Smooth muscle cell of the coronary artery (primary cell): ENCODE measurements at places on chromosomes 6 and 20. TPM values are rescaled to one million over a fixed set of nuclear protein-coding genes. Genes with fewer than 3 reads are reported as not detected.

PGC gene
- total RNA-seq: not detected in 2 replicates

TULP1 gene
- not detected in 2 replicates for total RNA-seq

BIRC7 gene
- total RNA-seq: 0.23 TPM in 1 of 2 replicates, not detected in the other

XKR7 gene
- not detected in 2 replicates for total RNA-seq

MYB gene
- total RNA-seq: 3.8 TPM in 1 of 2 replicates, not detected in the other

ESR1 gene
- 0.83 and 4.6 TPM in 2 replicates for total RNA-seq

SNHG17 gene
- 2.5 and 5.1 TPM in 2 replicates for total RNA-seq

INSM1 gene
- total RNA-seq: not detected in 2 replicates

STX11 gene
- total RNA-seq: 0.35 and 1.7 TPM in 2 replicates

SLC24A3 gene
- 0.15 and 1.9 TPM in 2 replicates for total RNA-seq

DPPA5 gene
- total RNA-seq: not detected in 2 replicates

RSPO4 gene
- not detected in 2 replicates for total RNA-seq

WFDC5 gene
- not detected in 2 replicates for total RNA-seq

TMEM74B gene
- total RNA-seq: not detected in 2 replicates

RFX6 gene
- total RNA-seq: not detected in 2 replicates

PKIB gene
- total RNA-seq: 0.45 and 1.4 TPM in 2 replicates

AKAP7 gene
- total RNA-seq: 6.1 and 12.0 TPM in 2 replicates

GSTA4 gene
- 19.1 and 25.3 TPM in 2 replicates for total RNA-seq

TFAP2B gene
- total RNA-seq: not detected in 2 replicates

MDFI gene
- 0.23 and 5.8 TPM in 2 replicates for total RNA-seq

GSTA2 gene
- total RNA-seq: not detected in 2 replicates

KIF25 gene
- not detected in 2 replicates for total RNA-seq

RIPOR2 gene
- total RNA-seq: 0.23 TPM in 1 of 2 replicates, not detected in the other

SPTLC3 gene
- 0.98 and 2.1 TPM in 2 replicates for total RNA-seq

REM1 gene
- total RNA-seq: 0.15 TPM in 1 of 2 replicates, not detected in the other

BCAS1 gene
- 1.1 TPM in 1 of 2 replicates, not detected in the other for total RNA-seq

GTSF1L gene
- total RNA-seq: not detected in 2 replicates

BPI gene
- 0.12 and 0.30 TPM in 2 replicates for total RNA-seq

C6orf163 gene
- total RNA-seq: 0.83 and 0.94 TPM in 2 replicates

STMN3 gene
- total RNA-seq: 2.0 and 6.7 TPM in 2 replicates

SLC17A1 gene
- not detected in 2 replicates for total RNA-seq

FILIP1 gene
- 0.35 and 0.45 TPM in 2 replicates for total RNA-seq

OTOR gene
- not detected in 2 replicates for total RNA-seq

HCK gene
- total RNA-seq: not detected in 2 replicates

PTCRA gene
- total RNA-seq: 0.53 TPM in 1 of 2 replicates, not detected in the other

SAMHD1 gene
- total RNA-seq: 11.1 and 44.2 TPM in 2 replicates

SLC16A10 gene
- not detected in 2 replicates for total RNA-seq

POPDC3 gene
- 1.4 and 9.0 TPM in 2 replicates for total RNA-seq

CLVS2 gene
- not detected in 2 replicates for total RNA-seq

NXT1 gene
- 7.6 and 26.9 TPM in 2 replicates for total RNA-seq

TNXB gene
- 1.1 and 55.9 TPM in 2 replicates for total RNA-seq

C6orf15 gene
- total RNA-seq: 0.08 TPM in 1 of 2 replicates, not detected in the other

C20orf141 gene
- total RNA-seq: not detected in 2 replicates

ME1 gene
- total RNA-seq: 3.5 and 11.0 TPM in 2 replicates

LST1 gene
- 0.30 TPM in 1 of 2 replicates, not detected in the other for total RNA-seq

XRN2 gene
- 55.1 and 70.1 TPM in 2 replicates for total RNA-seq

IRF4 gene
- 0.12 TPM in 1 of 2 replicates, not detected in the other for total RNA-seq

ALDH8A1 gene
- total RNA-seq: 0.15 and 0.35 TPM in 2 replicates

TRIM10 gene
- total RNA-seq: not detected in 2 replicates

PARD6B gene
- 0.23 and 1.7 TPM in 2 replicates for total RNA-seq

POU5F1 gene
- total RNA-seq: not detected in 2 replicates

SLC22A3 gene
- 0.23 and 13.5 TPM in 2 replicates for total RNA-seq
